ENCODE measurements at places on chromosomes 2 and 18.

- no peak for DNase-seq
These were observed 1232.3 kb upstream of the ZEB2 start for GRCh38 chr2:145752091-145752806.

- DNase-seq = no peak
These were observed 109.0 kb upstream of the CBLN2 start for GRCh38 chr18:72652990-72653593.

DNA sequence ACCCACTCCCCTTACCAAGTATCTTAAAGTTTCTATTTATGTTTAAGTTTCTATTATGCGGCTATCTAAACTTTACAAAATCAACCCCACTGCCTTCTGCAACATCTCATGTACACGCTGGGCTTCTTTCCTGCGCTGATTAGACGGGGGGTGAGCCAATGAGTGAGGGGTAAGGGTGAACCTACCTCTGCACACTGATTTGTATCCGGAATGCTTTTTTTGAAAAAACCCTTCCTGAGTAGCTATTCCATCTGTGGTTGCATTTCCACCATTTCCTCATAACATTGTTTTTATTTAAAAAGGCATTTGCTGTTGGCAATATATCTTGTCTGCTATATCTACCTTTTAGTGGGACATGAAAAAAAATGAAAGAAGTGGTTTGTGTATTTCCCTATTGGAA, 6.3 kb downstream of the ALPG start:
- DNase-seq = no peak

DNA sequence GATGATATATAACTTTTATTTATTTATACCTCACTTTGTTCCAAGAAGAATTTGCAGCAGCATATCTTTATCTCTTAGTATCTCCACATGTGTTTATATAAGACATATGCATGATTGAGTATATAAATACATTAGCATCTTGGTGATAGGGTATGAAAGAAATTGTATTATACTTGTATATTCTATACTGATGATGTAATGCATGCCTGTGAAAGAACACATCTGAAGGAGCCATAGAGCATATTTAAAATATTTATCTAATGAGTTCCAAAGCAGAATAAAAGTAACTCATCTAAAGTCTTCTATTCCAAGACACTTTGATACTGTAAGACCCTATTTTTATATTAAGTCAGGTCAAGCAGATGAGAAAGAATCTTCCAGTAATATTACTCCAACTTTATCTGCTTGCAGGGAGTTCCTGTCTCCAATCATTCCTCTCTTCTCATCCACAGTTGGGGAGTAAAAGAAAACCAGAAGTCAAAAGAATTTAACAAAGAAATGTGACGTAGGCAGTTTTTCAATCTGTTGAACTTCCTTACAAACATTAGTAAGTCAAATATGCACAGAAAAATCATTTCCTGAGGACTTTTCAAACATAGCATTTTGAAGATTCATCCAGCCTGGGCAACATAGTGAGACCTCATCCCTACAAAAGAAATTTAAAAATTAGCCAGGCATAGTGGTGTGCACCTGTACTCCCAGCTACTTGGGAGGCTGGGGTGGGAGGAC, 76.7 kb downstream of the DTNB start:
- no peak for DNase-seq

GRCh38 chr2:56534321-56534720, 350.5 kb downstream of the CCDC85A start:
- no peak for DNase-seq

DNA sequence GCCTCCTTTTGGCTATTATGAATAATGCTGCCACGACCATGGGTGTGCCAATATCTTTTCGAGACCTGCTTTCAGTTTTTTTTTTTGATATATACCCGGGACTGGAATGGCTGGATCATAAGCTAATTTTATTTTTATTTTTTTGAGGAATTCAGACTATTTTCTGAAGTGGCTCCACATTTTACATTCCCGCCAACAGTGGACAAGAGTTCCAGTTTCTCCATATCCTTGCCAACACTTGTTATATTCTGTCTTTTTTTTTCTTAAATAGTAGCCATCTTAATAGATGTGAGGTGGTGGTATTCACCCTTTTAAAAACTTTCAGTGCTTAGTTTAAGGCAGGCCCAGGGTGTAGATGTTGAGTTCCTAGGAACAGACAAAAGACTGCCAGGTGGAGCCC, 11.8 kb downstream of the LPIN1 start:
- DNase-seq = no peak

GRCh38 chr2:7906431-7906830, 775.4 kb upstream of the ID2 start:
- no peak for DNase-seq

DNA sequence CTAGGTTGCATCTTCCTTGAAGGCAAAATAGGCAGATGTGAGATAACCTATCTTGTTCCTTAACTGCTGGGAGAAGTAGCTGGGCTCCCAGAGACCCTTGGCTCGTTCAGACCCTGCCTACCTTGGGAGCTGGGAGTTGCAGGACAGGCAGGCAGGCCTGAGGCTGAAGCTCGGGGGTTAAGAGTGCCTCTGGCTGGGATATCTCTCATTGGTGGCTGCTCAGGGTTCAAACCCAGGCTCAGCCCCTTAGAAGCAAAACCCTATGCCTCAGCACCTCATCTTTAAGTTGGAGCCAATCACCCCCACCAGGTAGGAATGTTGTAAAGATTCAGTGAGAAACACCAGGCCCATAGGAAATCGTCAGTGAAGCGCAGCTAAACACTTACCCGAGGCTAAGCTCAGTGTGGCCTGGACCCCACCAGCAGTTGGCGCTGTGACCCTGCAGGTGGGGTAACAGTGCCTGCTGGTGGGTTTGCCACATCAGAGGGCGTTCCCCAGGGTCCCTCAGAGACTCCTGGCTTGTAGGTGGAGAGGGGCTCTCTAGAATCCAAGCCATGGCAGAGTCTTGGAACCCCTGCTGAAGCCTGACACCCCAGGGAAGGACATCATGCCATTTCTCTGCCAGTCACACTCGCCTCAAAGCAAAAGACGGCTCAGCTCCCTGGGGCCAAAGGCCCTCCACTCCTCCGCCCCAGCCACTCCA, 54.6 kb upstream of the GPR17 start:
- peak; percentile 82 for DNase-seq

DNA sequence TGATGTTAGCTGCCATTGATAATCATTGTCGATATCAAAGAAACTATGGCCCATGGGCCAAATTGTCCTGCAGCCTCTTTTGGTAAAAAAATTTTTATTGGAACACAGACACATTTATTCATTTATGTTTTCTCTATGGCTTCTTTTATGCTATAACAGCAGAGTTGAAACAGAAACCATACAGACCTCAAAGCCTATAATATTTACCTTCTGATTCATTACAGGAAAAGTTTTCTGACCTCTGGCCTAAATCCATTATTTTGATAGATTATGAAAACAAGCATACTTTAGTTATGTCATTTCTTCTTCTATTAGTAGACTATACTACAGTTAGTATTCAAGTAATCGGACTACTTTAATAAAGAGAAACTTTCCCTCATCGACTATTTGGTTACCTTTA, 349.7 kb upstream of the GALNT5 start:
- DNase-seq = no peak
